Activated T-cell treated with anti-CD3 and anti-CD28 coated beads for 4 hours (primary cell): ENCODE measurements at places on chromosomes 1 and 21.

DNA sequence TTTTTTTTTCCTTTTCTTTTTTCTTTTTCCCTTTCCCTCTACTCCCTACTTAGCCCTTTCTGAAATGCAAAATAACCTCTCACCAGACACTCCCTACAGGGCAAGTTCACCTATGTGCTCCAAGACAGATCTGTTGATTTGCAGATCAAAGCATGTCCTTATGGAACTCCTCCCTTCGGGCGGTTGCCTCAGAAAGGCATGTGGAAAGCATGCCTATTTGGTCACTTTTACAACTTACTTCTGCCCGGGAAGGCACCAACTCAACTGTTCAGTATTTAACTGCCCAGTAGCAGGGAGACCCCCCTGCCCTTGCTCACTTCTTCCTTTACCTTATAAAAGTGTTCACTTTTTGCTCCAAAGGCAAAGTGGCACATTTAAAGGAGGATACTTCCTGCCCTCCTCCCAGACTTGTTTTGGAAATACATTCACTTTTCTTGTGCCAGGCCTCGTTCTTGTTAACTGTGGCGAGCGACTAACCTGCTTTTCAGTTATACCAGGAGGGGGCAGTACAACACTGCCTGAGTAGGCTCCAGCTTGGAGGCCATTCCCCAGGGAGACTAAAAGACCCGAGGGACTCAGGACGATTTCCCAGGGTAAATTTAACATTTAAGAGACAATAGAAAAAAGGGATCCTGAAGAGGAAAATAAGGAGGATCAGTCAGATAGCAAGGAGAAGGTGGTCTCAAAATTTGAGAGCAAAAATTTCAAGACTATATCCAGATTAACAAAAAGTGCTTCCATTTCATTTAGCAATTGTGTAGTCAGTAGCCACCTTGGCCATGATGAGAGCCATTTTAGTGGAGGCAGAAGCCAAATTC, 12.3 kb upstream of the SLAMF7 start:
- peak; percentile 44 for DNase-seq

DNA sequence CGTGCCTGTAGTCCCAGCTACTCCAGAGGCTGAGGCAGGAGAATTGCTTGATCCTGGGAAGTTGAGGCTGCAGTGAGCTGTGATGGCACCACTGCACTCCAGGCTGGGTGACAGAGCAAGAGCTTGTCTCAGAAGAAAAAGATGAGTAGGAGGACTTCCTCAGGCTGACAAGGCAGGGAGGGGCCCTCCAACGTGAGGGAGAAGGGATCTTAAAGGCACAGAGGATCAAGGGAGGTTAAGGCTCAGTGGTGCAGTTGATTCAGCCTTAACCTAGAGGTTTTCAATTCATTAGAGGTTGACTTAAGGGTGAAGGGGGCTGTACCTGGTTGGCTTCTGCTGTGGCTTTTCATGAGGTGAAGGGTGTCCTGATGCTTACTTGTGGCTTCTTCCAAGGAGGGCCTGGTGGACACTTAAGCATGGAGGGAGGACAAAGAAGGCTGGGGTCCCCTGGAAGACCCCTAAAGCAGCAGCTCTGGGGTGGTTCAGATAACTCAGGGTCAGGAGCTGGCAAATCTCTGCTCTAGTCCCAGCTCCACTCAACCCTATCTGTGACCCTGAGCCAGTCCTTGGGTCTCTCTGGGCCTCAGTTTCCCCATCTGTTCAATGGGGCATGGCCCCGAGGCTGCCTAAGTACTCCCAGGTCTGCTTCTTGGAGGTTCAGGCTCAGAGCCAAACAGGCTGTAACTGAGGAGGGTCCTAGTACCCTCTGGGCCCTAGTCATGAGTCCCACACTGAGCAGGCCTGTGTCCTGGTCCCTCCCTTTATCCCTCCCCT, 6.3 kb downstream of the EXTL1 start:
- DNase-seq = no peak

DNA sequence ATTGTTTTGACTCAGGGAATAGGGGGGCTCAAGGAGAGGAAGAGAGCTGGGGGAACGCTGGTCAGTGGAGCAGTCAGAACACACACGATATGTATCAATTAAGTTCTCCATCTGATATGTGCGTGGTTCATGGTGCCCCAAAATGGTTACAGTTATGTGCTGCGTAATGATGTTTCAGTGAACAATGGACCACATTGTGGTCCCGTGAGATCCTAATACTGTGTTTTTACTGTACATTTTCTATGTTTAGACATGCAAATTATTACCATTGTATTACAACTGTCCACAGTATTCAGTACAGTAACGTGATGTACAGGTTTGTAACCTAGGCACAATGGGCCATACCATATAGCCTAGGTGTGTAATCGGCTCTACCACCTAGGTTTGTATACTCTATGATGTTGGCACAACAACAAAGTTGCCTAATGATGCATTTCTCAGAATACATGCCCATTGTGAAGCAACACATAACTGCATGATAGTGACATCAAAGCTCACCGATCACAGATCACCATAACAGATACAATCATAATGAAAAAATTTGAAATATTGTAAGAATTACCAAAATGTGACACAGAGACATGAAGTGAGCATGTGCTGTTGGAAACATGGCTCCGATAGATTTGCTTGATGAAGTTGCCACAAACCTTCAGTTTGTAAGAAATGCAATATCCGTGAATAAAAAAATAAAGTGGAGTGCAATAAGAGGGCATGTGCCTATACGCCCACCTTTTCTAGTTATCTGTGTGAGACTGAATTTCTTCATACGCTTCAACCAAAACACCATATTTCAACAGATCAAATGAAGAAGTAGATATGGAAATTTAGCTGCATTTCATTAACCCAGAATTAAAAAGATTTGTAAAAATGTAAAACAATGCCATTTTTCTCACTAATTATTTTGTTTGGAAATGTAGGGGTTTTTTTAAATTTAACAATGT, 14.8 kb upstream of the TMEM54 start:
- DNase-seq = no peak

DNA sequence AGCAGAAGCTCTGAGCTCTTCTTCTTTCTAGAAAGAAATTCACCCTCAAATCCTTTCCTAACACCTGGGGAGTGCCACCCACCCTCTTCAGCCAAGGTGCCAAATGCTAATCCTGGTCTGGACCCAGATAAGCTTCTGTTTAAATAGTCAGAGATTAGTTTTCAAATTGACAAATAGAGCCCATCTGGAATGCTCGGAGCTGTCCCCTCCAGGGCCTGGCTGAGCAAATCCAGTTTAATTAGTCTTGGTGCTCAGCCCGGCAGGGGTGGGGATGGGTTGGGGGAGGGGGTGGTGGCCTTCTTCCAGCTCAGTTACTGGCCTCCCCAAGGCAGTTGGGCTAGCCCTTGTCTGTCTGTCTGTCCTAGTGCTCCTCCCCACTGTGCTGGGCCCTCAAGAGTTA, 269.5 kb downstream of the GRIK3 start:
- DNase-seq = no peak

DNA sequence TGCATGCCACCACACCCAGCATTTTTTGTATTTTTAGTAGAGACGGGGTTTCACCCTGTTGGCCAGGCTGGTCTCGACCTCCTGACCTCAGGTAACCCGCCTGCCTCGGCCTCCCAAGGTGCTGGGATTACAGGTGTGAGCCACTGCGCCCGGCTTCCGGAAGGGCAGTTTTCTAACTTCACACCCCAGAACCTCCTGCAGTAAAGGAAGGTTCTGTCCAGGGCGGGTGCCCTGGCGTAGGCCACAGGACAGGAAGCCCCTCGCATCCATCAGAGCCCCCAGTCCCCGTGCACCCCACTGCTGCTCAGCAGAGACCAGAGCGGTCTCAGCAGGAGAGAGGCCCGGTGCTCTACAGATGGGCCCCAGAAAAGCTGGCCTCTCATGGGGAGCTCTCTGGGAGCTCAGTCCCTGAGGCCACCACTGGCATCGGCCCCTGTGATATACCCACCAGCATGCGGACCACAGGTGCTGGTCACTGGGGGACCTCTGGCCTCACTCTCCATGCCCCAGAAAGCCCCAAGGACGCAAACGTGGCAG, 4.1 kb upstream of the DNMT3L start:
- DNase-seq = no peak

DNA sequence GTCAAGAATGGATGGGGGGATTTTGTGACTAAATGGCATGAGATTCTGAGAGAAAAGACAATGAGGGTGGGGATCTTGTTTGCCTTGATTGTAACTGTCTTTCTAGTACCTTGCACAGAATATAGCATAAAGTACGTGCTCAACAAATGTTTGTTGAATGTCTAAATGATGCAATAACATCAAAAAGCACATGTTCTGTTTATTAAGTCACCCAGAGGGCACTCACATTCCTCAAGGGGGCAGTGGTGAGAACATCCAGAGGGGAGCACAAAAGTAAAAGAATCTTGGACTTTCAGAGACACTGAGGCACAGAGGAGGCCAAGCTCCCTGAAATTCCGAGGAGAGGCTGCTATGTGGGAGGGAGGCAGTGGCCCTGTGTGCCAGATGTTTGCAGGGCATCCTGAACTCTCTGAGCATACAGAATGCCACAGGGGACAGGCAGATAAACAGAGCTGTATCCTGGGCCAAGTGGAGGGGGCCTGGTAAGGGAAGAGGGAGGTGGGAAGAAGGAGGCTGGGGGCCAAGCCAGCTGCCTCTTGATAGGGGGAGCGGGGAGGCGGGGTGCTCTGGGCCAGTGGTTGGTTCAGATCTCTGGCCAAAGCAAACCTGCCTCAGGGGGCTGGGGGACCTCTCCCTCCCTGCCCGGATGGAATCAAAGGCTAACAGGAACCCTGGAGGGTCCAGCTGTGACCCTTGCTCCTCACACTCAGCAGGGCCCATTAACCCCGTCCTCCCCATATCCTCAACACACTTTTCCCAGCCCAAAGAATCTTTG, 6.5 kb upstream of the ATP1A2 start:
- DNase-seq = no peak

DNA sequence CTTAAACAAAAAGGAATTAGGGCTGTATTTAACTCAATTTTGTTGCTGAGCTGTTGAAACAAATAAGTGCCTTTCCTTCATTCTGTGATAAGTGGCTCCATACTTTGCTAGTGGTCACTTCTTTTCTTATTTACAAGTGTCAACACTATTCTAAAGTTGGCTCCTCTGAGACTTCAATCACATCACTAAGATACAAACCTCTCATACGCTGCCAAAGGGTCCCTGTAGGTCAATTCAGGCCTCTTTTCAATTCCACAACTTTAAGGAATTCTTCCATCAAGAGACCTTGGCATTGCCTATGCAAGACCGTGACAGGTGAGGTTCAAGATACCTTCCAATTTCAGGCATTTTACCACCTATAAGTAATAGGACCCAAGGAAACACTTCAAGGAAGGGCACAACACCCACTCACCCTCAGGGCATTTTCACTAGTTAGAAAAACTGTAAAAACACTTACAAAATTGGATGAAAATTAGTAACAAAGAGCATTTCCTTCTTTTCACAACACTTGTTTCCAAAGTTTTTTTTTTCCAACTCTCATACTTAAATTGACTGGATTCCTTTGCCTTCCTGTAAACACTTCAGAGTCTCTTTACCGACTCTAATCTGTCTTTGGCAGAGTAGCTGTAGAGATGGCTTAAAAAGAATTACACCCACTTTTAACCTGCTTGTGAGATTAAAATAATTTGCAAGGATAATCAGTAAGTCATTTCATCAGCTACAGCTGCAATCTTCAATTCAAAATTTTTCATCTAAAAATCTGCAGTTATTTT, 24.5 kb downstream of the SERBP1 start:
- DNase-seq = no peak

DNA sequence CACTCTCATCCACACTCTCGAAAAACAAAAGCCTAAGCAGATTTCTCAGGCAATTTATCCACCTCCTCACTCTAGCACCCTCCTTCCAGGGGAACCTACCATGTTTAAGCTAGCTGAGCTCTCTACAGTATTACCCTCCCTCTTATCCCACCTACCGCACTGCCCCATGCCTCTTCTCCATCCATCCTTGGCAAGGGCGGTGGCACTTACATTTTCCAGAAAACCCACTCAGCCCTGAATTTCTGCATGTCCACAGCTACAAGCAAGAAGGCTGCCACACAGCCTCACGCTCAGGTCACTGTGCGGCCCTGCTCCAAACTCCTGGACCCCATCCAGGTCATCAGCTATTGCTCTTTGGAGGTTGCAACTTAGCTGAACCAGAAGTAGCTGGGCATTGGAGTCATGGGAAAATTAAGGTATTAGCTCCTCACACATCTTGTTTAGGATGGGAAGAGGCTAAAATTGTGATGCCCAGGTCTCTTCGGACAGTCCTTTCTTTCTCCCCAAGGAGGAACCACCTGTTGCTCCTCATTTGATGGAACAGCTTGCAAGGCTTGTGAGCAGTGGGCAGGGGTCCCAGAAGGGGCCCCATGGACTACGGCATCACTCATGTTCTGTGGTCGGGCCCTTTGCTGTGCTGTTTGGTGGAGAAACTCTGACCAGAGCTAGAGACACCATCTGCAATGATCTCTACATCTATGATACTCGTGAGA, 1.1 kb downstream of the KLHDC9 start:
- no peak for DNase-seq

DNA sequence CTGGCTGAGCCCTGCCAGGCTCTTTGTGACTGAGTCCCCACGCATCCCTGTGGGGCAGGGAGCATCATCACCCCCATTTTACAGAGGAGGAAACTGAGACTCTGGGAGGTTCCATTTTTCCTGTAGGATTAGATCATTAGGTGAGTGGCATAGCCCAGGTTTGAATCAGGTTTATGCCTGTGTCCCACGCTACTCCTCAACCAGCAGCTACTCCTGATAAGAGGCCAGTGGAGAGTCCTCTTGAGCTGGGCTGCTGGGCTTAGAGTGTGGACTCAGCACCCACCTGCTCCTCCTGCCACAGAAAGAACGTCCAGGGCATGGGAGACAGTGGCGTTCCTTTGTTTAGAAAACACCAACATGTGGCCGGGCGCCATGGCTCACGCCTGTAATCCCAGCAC, 30.7 kb downstream of the TNFRSF1B start:
- DNase-seq = no peak

DNA sequence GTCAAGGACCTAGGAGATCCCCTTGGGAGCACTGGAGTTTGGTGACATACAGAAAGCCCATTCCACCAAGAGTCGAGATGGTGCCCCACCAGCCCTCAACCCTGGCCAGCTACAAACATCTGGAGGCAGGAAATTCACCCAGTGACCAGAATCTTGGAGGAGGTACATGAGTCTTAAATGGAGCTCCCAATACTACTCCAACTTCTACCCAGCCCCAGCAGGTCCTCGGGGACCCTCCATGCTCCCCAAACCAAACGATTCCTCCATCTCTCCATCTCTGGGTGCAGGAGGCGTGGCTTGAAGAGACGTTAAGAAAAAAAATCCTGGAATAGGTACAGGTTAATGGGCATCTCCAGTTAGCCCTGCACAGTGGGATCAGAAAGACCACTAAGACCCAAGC, 5.5 kb upstream of the RASSF5 start:
- no peak for DNase-seq

DNA sequence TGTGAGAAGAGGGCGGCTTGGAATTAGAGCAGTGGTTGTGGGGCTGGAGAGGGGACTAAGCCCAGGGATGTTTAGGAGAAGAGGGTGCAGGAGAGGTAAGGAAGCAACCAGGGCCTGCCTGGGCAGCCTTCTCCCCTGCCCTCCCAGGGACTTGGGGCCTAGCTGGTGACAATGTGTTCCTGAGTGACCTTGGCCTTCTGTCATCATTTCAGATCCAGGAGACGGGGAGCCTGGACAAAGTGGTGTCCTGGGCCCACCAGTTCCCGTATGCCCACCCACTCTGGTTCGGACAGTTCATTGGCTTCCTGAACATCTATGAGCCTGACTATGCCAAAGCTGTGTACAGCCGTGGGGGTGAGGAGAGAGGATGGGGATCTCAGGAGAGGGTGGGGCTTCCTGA, 11.8 kb downstream of the CYP4B1 start:
- no peak for DNase-seq

GRCh38 chr1:25232866-25233784, 823 bp upstream of the SYF2 start:
- peak; percentile 14 for DNase-seq

GRCh38 chr1:32998064-32998463, 33.5 kb upstream of the RNF19B start:
- DNase-seq = no peak

GRCh38 chr1:205582046-205582445, 49.8 kb downstream of the ELK4 start:
- no peak for DNase-seq
